ENCODE measurements at places on chromosomes 1 and 21.

DNA sequence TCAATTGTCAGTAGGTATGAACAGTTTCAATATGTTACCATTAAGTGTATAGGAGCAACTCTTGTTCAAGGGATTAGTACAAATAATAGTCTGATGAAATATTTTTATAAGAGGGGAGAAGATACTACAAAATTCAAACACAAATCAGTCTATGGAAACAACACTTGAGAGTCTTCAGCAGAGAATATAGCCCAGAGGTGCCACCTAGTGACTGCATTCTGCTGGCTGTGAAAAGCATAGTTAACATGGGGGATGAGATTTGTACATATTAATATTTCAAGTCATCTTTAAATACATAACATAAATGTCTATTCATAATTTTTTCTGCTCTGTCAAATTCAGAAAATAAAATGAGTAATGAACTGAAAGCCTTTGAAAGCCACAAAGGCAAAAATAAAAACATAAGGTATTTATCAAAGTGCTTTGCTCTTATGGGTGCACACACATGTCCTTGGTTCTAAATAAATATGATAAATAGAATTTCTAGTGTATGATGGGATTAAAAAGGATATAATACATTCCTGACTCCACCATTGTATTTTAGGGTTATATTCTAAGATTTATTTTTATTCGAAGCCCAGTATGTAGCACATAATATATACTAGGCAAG is 440.9 kb upstream of the ZRANB2 start:
- peak; percentile 51 for DNase-seq

GRCh38 chr1:23931491-23931880 is 18.3 kb upstream of the CNR2 start:
- no peak for DNase-seq

GRCh38 chr1:193157360-193157759 is 29.1 kb downstream of the B3GALT2 start:
- DNase-seq, result no peak

- no peak for DNase-seq
These were observed 38.3 kb downstream of the ZC3H11B start for GRCh38 chr1:219574484-219575087.

DNA sequence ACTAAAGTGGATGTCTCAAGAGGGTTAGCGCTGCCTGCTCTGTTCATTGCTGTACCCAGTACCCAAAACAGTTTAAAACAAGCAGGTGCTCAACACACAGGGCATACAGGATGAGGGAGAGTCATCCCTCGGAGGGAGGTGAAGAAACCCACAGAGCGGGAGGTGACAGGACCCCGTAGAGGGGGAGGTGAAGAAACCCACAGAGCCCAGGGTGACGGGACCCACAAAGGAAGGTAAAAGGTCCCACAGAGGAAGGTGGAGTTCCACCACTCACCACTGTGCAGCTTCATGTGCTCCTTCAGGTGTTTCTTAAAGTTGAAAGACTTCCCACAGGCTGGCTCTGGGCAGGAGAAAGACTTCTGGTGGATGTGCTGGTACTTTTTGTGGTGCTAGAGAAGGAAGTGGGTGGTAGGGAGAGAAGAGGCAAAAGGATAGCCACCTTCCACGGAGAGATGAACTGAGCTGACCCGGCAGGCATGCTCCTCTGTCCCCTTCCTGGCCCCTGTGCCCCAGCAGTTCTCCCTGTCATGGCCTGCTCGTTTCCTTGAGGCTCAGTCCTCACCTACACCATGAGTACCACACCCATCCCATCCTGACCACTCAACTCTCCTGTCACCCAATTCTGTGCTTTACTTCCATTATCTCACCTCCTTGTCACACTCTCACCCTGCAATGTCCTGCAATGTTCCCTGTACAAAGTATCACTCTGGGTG is 5.1 kb downstream of the ZNF692 start:
- no peak for DNase-seq

- no peak for DNase-seq
These were observed 520.8 kb downstream of the NUF2 start for GRCh38 chr1:163842571-163842970.

GRCh38 chr1:162159515-162159914 is 90.0 kb downstream of the NOS1AP start:
- no peak for DNase-seq

Measured in suppressor macrophage treated with lipopolysaccharide for 1 hour (primary cell).